Activated naive CD4-positive, alpha-beta T cell treated with anti-CD3 and anti-CD28 coated beads, Interleukin-2, amount 10 ng/mL, durations not matched to agents 7 days and 5 days (primary cell): ENCODE measurements at places on chromosomes 6 and 20.

- DNase-seq = no peak
Observed at GRCh38 chr6:25454136-25454535, 175.0 kb downstream of the CARMIL1 start.

- DNase-seq = no peak
Observed at GRCh38 chr6:126539022-126539421, 199.1 kb downstream of the CENPW start.

GRCh38 chr6:132650429-132650828 lies 8.6 kb downstream of the TAAR1 start:
- DNase-seq = no peak

- no peak for DNase-seq
Observed at GRCh38 chr6:24223115-24223919, 97.3 kb downstream of the NRSN1 start.

DNA sequence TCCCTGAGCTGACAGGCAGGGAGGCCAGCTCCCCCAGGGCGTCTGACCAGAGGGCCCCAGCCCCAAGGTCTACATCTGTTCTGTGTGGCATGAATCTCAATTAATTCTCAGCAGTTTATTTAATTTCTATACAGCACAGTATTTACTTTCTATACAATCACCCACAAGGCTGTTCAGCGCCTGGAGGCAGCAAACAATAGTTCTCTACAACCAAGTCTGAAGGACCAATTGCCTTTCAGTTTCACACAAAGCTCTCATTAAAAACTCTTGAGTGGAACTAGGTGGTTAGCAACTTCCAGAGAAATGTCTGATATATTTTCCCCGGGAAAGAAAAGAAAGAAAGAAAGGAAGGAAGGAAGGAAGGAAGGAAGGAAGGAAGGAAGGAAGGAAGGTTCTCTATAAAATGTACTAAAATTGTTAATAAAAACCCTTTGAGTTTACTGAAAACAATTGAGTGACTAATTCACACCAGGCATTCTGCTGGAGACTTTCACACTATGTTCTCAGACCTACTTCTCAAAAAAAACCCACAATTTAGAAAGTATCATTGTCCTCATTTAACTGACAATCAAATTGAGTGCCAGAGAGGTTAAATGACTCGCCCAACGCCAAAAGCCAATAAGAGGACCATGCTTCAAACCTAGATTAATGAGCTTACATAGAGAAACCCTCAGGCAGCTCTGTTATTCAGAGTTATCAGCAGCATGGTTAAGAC lies 62.5 kb downstream of the METTL24 start:
- DNase-seq = no peak

- DNase-seq = no peak
Observed at GRCh38 chr6:11542863-11543262, 5.3 kb downstream of the TMEM170B start.

DNA sequence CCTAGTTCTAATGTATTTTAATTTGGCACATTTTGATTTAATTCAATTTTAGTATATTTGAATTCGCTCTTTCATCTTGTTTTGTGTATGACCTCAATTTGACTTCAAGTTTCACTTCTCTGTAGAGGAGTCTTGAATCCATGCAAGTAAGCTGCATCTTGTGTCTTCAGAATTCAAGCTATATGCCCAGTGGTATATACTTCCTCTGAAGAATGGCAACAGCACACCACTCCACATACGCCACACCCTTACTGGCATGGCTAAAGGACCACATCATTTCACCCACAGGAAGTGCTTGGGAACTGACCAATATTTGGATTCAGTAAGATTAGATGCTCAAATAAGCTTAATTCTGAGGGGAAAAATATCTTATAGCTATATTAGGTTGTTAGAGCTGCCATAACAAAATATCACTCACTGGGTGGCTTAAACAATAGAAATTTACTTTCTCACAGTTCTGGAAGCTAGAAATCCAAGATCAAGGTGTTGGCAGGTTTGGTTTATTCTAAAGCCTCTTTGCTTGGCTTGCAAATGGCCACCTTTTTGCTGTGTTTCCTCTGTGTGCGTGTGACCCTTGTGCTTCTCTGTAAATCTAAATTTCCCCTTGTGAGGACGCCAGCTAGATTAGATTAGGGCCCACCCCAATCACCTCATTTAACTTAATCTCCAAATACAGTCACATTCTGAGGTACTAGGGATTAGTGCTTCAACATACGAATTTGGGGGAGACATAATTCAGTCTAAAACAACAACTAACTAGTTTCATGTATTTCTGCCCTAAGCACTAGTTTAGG lies 2.8 kb upstream of the ASF1A start:
- DNase-seq = no peak

DNA sequence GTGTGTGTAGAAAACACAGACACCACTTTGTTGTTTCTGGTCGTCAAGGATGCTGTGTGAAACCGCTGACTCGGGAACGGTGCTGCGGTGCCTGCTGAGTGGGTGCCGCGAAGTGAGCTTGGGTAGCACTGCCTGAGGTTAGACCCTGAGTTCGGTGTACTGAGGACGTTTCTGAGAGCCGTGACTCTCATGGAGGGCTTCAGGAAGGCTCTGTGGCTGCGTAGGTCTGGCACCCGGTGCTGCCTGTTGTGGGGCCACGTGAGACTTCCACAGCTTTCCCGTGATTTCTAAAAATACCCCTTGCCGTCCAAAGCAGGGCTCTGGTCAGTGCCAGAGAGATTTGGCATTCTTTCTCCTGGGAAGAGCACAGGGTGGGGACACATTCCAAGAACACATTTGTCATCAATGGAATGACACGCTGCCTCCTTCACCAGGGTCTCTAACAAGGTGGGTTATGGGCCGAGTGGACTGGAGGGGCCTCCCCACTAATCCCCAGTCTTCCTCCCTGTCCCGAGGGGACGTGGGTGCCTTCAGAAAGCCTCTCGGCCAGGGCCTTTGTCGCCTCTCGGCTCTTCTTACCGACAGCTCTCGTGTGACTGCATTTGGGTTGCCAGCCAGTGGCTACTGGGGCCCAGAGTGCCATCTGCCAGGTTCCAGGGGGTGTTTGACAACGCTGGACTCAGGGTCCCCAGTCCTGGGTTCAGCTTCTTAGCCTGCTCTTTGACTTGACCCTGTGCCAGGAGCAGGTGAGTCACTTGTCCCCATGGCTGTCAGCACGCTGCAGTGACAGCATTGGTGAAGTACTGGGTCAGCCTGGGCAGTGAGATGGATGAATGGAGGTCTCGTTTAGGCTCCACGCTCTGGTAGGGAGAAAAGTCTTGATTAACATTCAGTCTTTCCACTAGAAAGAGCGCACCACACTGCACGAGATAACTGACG lies 62.2 kb downstream of the SYNJ2 start:
- DNase-seq = no peak

DNA sequence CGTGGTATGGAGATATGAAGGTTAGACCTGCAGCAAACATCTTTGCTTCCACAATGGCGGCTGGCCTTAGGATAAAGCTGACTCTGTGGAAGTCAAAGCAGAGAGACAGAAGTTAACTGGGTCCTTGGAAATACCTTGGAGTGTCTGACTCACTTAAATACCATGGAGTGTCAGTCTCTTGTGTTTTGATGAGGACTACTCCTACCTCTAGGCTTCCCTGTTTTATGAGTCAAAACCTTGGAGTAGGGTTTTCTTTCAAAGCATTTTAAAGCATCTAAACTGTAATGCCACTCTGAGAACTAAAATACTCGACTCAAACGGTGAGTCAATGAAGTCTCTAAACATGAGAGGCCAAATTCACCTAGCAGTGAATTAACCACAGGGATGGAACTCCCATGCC lies 329.1 kb downstream of the SAMD5 start:
- DNase-seq = no peak

GRCh38 chr6:80594461-80594860 lies 488.0 kb downstream of the BCKDHB start:
- no peak for DNase-seq

GRCh38 chr20:43690943-43691598 lies 24.2 kb downstream of the MYBL2 start:
- no peak for DNase-seq

DNA sequence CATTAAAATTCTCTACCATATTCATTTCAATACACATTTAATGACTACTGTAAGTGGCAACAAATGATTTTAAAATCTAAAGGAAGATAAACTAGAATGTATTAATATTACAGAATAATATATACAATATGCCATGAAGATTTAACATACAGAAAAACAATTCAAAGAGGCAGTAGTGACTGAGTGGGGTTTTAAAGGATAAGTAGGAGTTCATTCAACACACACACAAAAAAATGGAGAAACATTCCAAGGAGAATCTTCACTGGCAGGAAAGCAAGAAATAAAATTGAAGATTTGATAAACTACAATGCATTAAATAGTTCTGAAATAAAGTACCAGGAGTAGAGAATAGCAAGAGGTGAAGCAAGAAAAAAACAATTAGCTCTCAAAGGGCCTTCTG lies 215.1 kb downstream of the IBTK start:
- DNase-seq = no peak

DNA sequence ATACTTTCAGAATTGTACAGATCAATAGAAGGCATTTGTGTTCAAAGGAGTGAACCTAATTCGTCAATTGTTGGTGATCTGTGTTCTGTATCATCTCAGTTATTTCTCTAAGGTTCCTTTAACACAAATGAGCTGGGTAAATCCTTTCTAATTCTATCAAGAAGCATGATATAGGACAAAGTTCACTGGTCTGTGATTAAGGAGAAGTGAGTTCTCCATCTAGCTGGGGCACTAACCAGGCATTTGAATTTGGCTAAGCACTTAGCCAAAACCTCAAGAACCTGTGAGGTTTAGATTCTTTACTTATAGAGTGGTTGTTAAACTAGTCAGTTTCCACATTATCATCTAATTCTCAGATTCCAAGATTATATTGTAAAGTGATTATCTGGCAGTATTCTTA lies 50.3 kb downstream of the DOP1A start:
- DNase-seq = no peak

- no peak for DNase-seq
Observed at GRCh38 chr6:45599053-45599452, 221.3 kb upstream of the SUPT3H start.

- no peak for DNase-seq
Observed at GRCh38 chr20:49540687-49541435, 27.1 kb downstream of the PTGIS start.

- no peak for DNase-seq
Observed at GRCh38 chr6:125431971-125432370, 130.2 kb upstream of the HDDC2 start.

GRCh38 chr6:33211666-33212422 lies 3.5 kb downstream of the RING1 start:
- DNase-seq = no peak

- DNase-seq = no peak
Observed at GRCh38 chr20:57618764-57619050, 1.5 kb downstream of the ZBP1 start.

- DNase-seq = no peak
Observed at GRCh38 chr6:143953922-143954321, 54.1 kb downstream of the PLAGL1 start.

GRCh38 chr6:113182370-113183141 lies 674.6 kb upstream of the MARCKS start:
- no peak for DNase-seq
